Type B pancreatic cell (in vitro differentiated cells): ENCODE measurements at places on chromosomes 11 and 22. TPM values are rescaled to one million over a fixed set of nuclear protein-coding genes. Genes with fewer than 3 reads are reported as not detected.

DNA sequence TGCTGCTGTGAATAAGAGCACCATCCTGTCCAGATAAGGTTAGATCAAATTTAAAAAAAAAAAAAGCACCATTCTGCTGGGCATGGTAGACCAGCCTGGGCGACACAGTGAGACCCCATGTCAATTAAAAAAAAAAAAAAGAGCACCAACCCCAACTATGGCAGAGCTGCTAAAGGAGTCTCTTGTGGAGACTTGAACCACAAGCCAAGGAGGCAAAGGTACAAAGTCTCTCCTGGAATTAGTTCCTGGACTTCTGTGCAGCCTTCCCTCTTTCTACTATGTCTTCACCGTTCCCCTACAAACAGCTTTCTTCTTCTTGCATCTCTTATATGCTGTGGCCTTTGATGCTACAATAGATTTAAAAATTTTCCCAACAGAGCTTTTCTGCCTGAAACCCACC is 1.3 kb downstream of the PIK3C2A start:
- peaks cover 15% of the 10 kb centered on the region for H3K36me3 ChIP-seq
- H3K4me1 ChIP-seq: peaks cover 23% of the 10 kb centered on the region
- H3K27me3 ChIP-seq: no peaks in the 10 kb centered on the region
- no peak for DNase-seq

- no peak overlapping the region for H3K4me3 ChIP-seq
- H3K4me1 ChIP-seq: peaks cover 7% of the 10 kb centered on the region
- DNase-seq: no peak
- no peaks in the 10 kb centered on the region for H3K27me3 ChIP-seq
- no peaks in the 10 kb centered on the region for H3K36me3 ChIP-seq
- no peak overlapping the region for H3K27ac ChIP-seq
Measured at GRCh38 chr11:93845181-93846092, 5.0 kb downstream of the VSTM5 start.

- no peak overlapping the region for H3K27ac ChIP-seq
- no peaks in the 10 kb centered on the region for H3K36me3 ChIP-seq
- H3K4me3 ChIP-seq: no peak overlapping the region
- H3K27me3 ChIP-seq: peaks cover 3% of the 10 kb centered on the region
- DNase-seq: no peak
Measured at GRCh38 chr11:2891326-2892214, 6.0 kb upstream of the CDKN1C start.

GRCh38 chr22:36940676-36941075 is 27.2 kb downstream of the CSF2RB start:
- no peaks in the 10 kb centered on the region for H3K4me1 ChIP-seq
- H3K4me3 ChIP-seq: no peak overlapping the region
- H3K27me3 ChIP-seq: peaks cover 17% of the 10 kb centered on the region
- H3K36me3 ChIP-seq: no peaks in the 10 kb centered on the region
- DNase-seq: no peak

RAG1 gene
- 0.99 and 1.4 TPM in 2 replicates for total RNA-seq

KRTAP5-10 gene
- not detected in 2 replicates for total RNA-seq
